DMS153 (cell line): ENCODE measurements at places on chromosomes 12 and 14.

DNA sequence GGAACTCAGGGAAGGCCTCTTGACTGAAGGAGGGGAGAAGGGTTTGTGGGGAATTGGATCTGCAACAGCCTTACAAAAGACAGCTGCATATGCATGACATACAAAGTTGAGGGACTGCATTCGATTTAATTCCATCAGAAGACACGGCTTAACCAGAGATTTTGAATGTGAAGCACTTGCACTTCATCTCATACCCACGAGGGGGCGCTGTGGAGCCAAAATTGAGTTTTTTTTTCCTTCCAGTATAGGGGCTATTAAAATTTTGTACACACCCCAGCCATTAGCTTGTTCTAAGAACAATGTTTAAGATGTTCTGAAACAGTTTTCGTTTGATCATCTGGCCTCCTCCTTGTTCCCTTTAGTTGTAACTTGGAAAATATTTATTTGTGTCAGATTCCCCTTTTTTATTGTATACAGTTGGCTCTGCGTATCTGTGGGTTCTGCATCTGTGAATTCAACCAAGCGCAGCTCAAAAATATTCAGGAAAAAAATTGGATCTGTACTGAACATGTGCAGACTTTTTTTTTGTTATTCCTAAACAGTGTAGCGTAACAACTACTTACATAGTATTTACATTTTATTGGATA is 1.6 kb downstream of the SUDS3 start:
- peak; percentile 23 for DNase-seq

GRCh38 chr12:4286228-4286627 is 12.7 kb downstream of the CCND2 start:
- no peak for DNase-seq

GRCh38 chr14:64118892-64119291 is 175.3 kb downstream of the ESR2 start:
- DNase-seq: no peak

DNA sequence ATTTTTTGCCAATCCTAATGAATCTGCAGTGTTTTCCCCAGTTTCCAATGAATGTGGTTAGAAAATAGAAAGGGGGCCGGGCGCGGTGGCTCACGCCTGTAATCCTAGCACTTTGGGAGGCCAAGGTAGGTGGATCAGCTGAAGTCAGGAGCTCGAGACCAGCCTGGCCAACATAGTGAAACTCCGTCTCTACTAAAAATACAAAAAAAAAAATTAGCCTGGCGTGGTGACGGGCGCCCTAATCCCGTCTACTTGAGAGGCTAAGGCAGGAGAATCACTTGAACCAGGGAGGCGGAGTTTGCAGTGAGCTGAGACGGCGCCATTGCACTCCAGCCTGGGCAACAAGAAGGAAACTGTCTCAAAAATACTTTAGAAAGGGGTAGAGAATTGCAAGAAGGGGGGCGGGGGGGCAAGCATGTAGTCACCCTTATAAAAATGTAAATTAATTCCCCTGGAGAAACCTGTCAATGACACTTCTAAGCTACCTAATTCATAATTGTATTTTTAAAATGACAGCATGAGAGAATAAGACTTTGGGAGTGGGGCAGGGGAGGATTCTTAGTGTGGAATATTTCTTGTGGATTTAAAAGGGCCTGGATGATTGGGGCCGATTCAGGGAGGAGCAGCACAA is 1.7 kb downstream of the KLHDC2 start:
- DNase-seq: no peak

- DNase-seq: no peak
These were observed 123.8 kb downstream of the AACS start for GRCh38 chr12:125189015-125189414.

DNA sequence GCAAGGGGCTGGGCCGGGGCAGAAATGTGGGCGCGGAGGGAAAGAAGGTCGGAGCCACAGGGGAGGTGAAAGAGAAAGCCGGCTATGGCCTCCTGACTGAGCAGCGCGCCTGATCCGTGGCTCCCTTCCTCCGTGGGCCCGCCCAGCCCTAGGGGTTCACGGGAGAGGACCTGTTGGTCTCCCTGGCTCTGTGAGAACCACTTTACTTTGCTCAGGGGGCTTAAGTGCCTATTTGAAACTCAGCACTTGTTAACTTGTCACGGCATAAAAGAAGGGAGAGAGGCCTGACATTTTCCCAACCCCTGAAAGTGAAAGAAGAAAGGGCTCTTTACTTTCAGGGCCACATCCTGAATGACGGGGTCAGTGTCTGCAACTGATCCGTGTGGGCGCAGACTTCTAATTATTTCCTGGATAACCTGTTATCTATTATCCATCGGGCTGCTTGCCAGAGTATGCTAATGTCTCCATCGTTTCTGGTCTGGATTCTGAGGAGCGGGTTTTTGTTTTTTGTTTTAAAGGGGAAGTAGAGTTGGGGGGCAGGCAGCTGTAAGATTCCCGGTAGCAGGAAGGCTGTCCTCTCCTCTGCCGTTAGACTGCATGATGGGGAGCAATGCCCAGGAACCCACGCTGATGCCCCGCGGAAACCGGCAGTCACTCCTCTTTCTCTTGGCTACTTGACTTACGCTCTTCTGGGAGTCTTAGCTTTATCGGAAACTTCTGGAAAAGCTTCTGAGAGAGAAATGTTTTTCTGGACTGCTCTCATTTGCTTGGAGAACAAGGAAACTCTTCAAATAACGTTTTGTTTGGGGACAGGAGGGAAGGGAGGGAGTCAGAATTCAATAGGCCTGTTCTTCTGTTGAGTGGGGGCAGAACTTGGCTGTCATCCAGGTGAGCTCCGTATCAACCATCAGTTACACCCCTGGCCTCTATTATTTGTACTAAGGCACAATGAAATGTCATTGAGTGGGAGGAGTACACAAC is 127.7 kb upstream of the MAX start:
- peak; percentile 83 for DNase-seq

DNA sequence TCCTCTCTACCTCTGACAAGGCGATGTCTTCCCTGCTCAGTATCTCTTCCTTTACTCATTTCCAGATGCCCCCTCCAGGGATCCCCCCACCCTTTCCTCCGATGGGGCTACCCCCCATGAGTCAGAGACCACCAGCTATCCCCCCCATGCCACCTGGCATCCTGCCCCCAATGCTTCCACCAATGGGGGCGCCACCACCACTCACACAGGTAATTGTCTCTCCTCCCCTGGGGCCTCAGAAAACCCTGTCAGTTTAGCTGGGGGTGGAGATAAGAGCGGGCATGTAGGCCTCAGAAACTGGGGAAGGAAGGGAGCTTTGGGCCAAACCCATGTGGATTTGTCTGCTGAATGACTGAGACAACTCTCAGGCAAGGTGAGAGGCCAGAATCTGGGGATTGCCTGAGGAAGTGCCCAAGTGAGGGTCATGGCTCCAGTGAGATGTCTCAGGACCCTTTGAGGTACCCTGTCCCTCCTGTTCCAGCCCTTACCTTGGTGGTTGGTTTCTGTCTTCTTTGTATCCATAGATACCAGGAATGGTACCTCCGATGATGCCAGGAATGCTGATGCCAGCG is 8.1 kb downstream of the PRPF40B start:
- no peak for DNase-seq

- no peak for DNase-seq
These were observed 108.7 kb upstream of the HIF1A start for GRCh38 chr14:61586544-61587055.

DNA sequence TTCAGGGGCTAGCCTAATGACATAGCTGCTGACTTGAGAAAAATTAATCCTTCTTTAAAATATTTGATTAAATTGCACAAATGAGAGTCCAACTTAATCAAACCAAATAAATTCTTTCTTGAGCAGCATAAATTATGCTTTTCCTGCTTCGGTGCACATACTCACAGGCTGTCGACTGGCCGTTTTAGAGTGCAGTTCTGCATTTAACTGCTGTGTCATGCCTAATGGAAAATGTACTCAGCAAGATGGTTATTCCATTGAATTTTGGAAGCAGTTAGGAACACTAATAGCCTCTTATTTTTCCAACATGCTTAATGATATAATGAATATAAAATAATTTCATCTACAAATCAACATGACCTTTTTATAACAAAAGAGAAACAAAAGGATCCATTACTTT is 266.1 kb upstream of the LRIG3 start:
- DNase-seq: no peak

GRCh38 chr14:46250113-46250703 is 401.4 kb downstream of the RPL10L start:
- no peak for DNase-seq

DNA sequence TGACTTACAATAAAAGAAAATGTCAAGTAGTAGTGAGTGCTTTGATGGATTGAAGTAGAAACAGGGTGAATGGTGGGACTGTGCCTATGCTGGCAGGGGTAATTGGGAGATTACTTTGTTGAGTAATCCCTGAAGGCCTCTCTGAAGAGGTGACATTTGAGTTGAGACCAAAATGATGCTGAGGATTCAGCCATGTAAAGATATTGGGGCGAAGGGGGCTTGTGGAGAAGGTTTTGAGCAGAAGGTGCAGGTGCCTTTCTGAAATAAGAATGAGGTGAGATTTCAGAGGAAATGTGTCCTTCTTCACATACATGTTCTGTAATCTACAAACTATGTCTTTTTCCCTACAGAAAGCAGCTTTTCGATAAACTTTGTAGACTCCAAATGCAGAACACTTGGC is 8.0 kb downstream of the GNG2 start:
- no peak for DNase-seq

DNA sequence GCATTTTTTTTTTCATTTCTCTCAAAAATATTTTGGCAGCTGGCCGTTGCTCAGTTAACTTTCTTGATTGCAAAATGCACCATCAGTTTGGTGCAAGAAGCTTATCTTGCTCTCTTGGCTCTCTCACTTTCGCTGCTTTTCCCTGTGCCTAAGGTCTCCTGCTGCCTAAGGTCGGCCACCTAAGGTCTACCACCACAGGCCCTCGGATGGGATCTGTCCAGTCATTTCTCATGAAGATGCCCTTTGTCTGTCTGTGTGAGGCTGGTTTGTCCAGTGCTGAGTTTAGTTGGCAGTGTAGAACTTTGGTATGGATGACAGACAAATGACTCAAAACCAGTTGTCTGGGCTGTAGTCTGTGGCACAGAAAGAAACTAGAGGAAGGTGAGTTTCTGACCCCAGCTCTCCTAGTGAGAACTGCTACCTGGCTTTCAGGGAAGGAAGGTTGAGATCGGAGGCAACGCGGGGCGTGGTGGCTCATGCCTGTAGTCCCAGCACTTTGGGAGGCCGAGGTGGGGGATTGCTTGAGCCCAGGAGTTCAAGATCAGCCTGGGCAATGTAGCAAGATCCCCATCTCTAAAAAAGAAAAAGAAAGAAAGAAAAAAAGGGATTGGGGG is 2.6 kb downstream of the MLXIP start:
- no peak for DNase-seq

GRCh38 chr12:78194448-78194847 is 363.8 kb downstream of the NAV3 start:
- DNase-seq: no peak

DNA sequence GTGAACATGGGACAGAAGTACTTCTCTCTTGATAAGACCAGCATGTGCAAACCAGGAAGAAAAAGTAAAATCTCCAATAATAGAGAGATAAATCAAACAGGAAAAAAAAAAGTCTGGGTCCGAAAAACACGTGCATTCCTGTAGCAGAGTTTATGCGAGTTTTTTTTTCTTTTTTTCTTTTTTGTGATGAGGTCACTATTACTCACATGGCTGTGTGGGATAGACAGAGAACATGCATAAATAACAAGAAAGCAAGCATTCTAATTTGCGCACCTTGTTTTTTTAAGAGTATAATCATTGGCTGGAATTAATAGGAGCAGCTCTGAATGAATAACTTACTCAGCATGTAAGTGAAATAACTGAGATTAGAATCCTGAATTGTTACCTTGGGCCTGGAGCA is 91.9 kb upstream of the CPM start:
- DNase-seq: no peak

DNA sequence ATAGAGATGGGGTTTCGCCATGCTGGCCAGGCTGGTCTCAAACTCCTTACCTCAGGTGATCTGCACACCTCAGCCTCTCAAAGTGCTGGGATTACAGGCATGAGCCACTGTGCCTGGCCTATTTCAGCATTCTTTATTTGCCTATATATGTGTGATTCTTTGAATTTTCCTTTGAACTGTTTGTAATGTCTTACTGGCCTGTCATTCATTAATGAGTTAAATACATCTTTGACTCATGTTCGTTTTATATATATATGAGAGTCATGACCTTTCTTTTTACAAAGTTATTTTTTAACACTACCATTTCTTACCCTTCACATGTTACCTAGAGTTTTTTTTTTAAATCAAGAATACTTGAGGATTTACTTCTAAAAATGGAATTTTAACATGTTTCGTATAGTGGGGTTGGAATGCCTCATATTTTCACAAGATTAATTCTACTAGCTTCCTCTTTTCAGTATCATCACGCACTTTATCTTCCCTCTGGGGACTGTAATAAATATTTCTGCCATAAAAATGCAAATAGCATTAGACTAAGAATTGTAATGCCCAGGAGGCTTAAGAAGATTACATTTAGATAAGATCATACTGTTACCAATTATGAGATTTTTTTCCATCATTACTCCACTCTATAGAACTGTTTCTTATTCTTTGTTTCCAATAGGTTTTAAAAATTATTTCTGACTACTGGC is 66.7 kb downstream of the NTN4 start:
- DNase-seq: no peak

- DNase-seq: no peak
These were observed 495.2 kb upstream of the GARIN6 start for GRCh38 chr12:99152337-99152736.

DNA sequence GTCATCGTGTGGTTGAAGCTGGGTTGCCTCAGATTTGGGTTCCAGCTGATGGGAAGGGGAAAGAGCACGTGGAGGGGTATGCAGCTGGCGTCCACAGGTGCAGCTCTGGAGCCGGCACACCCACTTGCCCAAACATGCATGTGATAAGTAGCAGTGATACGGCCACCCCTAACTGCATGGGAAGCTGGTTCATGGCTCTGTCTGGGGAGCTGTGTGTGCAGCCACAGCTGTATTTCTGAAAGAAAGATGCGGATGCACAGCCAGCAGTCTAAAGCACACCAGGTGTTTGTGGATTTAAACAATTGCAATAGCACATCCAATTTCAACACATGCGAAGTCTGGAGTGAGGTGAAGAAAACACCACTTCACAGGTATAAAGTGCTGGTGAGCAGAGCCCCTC is 181.4 kb downstream of the EFCAB11 start:
- no peak for DNase-seq
